AG20443 (cell line): ENCODE measurements at places on chromosomes 1 and 21.

GRCh38 chr21:35528116-35529042 lies 479.3 kb upstream of the RUNX1 start:
- peak; percentile 24 for DNase-seq

DNA sequence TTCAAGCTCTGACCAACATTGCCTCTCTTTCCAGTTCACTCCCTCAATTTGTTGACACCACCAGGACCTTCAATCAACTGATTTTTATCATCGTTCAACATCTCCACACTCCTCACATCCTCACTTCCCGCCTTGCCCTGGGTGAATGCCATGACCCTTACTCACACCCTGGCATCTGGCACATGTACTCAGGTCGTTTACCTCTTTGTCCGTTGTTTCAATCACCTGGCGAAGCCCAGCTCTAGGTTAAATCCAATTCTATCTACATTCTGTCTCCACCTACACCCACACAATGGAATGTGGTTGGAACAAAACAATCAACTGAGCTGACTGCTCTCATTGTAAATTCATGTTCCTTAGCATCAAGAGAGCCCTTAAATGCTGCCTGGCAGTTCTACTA lies 24.2 kb upstream of the TBX15 start:
- no peak for DNase-seq

DNA sequence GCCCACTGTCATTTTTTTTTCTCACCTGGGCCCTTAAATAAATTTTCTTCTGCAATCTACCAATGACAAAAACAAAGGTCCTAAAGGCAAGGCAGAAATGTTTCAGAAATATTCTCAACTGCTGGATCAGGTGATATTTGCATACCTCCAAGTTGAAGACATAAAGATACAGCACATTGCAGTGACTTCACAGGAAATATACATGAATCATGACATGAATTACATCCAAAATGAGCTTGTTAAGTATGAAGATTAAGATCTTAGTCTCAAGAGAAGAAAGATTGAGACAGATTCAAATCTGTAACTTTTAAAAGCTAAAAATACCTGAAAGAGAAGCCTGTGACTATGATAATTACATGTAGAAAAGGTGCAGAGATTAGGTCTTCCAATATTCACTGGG lies 207.8 kb downstream of the SIPA1L2 start:
- no peak for DNase-seq

GRCh38 chr1:36561361-36561724 lies 78.6 kb upstream of the CSF3R start:
- DNase-seq = no peak

- no peak for DNase-seq
Observed at GRCh38 chr1:90781534-90781933, 64.4 kb upstream of the BARHL2 start.

- DNase-seq = no peak
Observed at GRCh38 chr1:205632669-205633169, 908 bp upstream of the ELK4 start.

DNA sequence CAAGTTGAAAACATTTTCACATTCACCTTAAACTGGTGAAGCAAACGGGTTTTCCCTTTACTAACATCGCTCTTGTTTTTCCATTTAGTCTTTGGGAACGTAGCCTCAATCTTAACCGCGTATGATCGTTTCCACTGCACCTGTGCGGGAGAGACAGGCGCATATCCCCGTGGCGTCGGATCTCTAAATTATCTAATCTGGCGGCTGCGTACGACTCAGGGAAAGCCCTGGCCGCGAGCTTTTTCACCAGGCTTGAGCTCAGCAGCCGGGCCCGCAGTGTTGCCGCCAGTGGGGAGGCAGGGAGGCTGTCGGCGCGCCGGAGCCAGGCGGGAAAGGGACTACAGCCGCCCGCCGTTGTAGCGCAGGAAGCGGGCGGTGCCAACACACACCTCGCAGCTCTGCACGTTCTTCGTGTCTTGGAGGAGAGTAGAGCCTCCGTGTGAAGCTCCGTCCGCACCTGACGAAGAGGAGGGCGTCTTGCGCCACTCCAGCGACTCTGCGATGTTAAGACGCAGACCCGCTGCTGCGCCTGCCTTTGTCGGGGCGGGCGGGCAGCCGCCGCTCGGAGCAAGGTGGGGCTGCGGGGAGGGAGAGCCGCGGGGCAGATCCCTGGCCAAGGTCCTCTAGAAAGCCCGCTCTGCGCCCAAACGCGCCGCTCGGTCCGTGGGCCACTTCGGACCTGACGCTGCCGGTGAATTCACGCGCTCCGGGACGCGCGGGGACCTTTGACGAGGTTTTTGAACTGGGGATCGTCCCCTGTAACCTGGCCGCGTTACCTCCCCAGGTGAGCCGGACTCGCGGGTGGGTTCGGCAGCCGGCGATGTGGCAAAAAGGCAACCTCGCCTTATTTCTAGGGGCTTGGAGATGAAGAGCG lies 18.5 kb upstream of the TBX15 start:
- DNase-seq = no peak

- no peak for DNase-seq
Observed at GRCh38 chr1:17903386-17903785, 148.3 kb downstream of the ACTL8 start.

GRCh38 chr1:94727846-94728715 lies 92.1 kb upstream of the SLC44A3 start:
- DNase-seq = peak; percentile 82

DNA sequence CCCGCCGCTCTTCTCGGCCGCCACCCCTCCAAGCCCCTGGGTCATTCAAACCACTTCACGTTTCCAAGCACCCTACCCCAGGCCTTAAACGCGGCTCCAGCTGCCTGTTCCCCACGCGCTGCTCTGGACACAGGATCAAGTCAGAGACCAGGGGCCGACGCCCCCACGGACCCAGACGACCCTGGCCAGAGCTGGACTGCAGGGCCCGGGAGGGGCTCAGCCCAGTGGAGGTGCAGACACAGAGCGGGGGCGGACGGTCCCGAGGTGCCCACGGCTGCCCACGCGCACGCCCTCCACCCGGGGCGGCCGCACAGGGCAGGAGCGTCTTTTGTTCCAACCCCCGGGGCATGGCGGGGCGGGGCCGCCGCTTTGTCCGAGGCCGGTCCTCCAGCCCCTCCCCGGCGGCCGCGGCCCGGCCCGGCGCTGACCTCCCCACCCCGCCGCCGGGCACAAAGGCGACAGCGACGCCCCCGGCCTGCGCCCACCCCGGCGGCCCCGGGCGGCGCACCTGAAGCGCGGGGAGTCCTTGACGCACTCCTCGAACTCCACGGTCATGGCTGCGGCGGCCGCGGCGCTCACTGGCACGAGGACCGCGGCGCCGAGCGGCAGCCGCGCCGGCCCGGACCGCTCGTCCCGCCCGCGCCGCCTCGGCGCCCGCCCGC lies 338 bp downstream of the ACAP3 start:
- DNase-seq = no peak

- DNase-seq = no peak
Observed at GRCh38 chr1:151960780-151961513, 32.7 kb downstream of the S100A10 start.
